ENCODE measurements at places on chromosomes 6 and 20.

GRCh38 chr6:43630980-43631619 is 2.0 kb upstream of the GTPBP2 start:
- no peak for DNase-seq

GRCh38 chr20:41135888-41136679 is 1.3 kb upstream of the PLCG1 start:
- no peak for DNase-seq

GRCh38 chr6:68975816-68976215 is 340.7 kb downstream of the ADGRB3 start:
- DNase-seq = no peak

GRCh38 chr6:113246186-113246585 is 611.0 kb upstream of the MARCKS start:
- no peak for DNase-seq

GRCh38 chr6:167737205-167737830 is 89.4 kb upstream of the AFDN start:
- no peak for DNase-seq

DNA sequence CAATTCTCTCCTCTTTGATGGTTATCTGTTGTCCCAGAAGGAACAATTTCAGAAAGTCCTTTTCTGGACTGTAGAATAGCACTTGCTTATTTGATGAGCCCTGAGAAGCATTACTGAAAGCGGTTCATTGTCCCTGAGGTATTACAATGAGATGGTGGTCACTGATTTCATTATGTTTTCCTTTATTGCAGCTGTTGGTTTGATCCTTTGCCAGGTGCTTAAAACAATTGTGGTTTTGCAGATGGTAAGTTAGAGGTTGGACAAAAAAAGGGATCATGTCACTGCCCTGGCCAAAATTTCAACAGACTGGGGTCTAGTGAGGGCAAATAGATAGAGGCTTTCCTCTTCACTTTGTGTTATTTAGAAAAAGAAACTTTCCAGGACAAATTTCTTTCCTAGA is 61.9 kb downstream of the ESR1 start:
- no peak for DNase-seq

- peak; percentile 32 for DNase-seq
These were observed 1.1 kb upstream of the RPS12 start for GRCh38 chr6:132813173-132813856.

DNA sequence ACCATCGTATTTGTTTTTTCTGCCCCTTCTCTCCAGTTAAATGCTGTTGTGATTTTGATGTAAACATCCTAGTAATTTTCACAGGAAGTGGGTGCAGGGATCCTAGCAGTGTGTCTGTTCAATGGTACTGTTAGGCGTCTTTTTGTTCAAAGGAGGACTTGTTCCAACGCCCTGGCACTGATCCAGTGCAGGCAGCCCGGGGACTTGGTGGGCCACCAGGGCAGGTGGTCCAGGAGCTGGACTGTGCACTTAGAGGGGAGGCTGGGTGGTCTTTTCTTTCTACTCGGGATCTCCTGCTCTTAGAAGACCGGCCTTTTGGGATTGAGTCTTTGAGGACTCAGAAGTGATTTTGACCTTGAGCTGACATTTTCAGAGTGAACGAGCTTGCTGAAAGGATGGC is 41.1 kb upstream of the NKX2-2 start:
- no peak for DNase-seq

DNA sequence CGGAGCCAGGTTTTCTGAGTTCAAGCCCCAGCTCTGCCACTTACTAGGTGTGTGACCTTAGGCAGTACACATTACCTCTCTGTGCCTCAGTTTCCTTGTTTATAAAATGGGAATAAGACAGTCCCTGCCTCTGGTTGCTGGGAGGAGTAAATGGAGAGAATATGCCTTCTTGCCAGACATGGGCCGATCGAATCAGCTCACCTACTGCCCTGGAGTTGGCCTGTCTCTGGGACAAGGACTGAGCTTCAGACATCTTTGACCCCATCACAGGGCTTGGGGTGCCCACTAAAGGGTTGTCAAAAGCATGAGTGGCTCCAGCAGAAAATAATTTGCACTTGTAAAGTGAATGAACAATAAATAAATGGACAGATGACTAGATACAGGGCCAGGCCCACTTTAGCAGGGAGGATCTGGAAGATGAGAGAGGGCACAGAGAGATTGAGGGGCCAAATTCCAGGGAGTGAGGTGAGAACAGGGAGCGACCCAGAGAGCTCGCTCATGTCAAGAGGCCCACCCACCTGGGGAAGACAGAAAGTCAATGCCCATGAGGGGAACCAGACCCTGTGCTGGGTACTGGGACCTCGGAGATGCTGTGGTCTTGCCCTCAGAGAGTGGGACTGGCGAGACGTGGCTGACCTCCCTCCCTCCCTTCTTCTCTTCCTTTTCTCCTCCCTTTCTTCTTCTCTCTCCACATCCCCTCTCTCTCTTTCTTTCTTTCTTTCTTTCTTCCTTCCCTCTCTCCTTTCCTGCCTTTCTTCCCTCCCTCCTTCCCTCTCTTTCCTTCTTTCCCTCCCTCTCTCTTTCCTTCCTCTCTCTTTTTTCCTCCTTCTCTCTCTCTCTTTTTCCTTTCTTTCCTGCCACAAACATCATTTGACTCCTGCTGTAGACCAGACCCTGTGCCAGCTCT is 3.9 kb upstream of the BPIFA2 start:
- no peak for DNase-seq

- no peak for DNase-seq
These were observed 19.4 kb upstream of the CCM2L start for GRCh38 chr20:31990641-31991338.

GRCh38 chr20:12395353-12395752 is 477.7 kb downstream of the BTBD3 start:
- DNase-seq = no peak

DNA sequence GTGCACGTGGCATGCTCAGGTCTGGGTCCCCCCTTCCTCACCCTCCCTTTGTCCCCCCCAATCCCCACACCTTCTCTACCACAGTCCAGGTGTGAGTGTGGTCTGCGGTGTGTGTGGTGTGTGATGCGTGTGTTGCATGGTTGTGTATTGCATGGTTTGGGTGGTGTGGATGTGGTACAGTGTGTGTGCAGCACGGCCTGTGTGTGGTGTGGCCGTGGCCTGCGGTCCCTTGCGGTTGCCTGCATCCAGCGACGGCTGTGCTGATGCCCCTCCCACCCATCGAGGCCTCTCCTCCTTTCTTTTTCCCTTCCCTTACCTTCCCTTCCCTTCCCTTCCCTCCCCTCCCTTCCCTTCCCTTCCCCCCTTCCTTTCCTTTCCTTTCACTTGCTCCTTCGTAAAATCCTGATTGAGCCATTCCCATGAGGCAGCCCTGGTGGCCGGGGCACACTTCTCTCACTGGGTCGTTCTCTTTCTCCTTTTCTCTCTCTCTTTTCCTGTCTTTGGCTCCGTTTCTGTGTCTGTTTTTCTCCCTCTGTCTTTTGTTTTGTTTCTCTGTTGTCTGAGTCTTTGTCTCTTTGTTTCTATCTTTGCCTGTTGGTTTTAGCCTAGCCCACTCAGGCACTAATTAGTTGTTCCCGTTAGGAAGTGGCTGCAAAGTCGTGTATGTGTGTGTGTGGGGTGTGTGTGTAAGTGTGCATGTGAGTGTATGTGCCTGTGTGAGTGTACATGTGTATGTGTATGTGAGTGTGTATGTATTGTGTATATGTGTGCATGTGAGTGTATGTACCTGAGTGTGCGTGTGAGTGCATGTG is 65.7 kb downstream of the SRC start:
- no peak for DNase-seq

DNA sequence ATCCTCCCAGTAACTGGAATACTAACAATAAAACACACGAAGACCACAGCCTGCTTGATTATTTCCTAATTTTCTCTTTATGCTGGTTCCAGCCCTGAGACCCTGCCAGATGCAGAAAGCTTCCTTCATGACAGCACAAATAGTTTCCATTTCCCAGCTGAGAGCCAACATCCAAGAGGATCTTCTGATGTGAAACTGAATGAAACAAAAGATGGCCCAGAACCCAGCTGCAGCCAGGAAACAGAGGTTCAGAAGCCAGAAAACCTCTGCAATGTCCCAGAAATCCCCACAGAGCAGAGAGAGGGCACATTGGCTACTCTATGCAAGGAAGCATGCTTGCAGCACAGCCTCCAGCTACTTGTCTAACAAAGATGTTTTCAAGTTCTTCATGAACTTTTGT is 61.8 kb upstream of the PLEKHG1 start:
- DNase-seq = no peak

GRCh38 chr20:18057101-18057993 is at the start of gene OVOL2:
Gene OVOL2 (minus strand): TSS chr20:18057916. CDS start chr20:18057634, 282 bp downstream.
- no peak for DNase-seq

GRCh38 chr6:40348591-40348990 is 238.6 kb downstream of the LRFN2 start:
- DNase-seq = no peak

GRCh38 chr6:164294047-164294784 is 879.7 kb downstream of the QKI start:
- DNase-seq = no peak

DNA sequence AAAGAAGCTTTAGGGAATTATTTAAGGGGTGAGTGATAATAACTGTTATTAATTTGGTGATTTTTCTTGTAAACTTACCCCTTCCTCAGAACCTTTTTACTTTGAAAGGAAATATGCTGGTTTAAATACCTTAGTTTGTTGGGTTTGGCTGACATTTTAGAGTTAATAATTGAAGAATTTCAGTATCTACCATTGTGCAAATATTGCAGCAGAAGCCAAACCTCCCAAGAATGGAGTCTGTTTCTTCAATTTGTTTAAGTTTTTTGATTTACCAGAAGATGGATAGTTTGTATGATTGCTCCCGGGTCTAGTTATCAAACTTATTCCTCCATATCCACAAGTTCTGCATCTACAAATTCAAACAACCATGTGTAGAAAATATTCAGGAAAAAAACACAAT is 77.1 kb downstream of the ATRN start:
- no peak for DNase-seq
